ENCODE measurements at places on chromosomes 12 and 14.

DNA sequence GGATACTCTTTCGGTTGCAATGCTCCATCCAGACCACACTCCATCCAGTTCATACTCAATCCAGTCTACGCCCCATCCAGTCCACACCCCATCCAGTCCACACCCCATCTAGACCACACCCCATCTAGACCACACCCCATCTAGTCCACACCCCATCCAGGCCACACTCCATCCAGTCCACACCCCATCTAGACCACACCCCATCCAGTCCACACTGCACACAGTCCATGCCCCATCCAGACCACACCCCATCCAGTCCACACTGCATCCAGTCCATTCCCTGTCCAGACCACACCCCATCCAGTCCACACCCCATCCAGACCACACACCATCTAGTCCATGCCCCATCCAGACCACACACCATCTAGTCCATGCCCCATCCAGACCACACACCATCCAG is 116.0 kb upstream of the RTL1 start:
- no peak for DNase-seq

DNA sequence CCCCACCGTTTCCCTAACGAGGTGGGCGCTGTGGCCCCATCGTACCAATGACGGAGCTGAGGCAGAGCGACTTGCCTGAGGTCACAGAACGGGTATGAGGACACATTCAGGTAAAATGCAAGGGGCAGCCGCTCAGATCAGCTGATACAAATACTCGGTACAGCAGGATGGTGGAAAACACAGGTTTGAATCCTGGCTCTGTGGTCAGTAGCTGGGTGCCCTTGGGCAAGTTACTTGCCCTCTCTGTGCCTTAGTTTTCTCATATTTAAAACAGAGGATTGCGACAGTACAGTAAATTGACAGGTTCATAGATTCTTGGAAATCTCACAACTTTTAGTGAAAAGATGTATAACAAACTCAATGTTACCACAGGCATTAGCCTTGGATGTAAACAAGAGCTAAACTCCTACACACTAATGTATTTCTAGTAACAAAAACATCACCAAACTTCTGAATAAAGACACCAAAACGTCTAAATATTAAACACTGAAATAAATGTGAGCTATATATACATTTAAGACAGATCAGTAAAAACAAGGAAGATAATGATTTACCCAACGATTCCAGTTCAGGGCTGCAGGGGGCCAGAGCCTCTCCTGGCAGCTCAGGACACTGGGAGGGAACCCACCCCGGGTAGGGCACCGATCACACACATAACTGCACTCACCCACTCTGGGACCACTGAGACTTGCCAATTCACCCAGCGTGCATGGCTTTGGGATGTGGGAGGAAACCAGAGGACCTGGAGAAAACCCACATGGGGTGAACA is 128.4 kb downstream of the RBM19 start:
- no peak for DNase-seq

DNA sequence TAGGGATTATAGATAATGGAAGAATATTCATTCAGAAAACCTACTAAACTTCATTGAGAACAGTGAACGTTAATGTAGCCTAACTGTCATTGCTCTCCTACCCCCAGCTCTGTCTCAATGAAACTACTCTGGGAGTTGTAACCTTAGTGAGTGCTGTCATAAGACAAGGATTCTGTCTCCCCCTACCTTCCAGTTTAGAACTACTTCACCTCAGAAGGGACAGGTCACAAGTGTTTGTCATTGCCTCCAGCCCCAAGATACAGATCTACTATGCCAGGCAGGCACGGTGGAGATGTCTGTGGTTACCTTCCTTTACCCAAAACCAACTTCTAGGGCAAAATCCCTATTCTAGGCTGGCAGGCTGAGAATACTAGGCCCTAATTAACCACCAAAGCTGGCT is 833.1 kb upstream of the SEL1L start:
- no peak for DNase-seq

DNA sequence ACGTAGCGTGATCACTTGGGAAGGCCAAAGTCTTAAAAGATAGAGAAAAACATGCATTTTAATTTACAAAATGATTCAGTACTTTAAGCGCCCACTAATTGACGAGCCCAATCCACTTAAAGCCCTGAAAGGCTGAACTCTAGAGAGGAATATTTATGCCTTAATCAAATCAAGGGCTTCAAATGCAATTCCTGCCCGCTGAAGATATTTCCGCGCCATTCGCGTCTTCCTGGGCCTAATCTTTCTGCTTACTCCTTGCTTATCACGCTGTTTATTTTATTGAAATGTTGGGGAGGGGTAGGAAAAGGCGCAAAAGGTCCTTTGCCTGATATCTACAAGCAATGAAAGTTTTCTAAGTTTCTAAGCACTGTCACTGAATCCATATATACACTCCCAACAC is 4.0 kb downstream of the TBX3 start:
- no peak for DNase-seq

DNA sequence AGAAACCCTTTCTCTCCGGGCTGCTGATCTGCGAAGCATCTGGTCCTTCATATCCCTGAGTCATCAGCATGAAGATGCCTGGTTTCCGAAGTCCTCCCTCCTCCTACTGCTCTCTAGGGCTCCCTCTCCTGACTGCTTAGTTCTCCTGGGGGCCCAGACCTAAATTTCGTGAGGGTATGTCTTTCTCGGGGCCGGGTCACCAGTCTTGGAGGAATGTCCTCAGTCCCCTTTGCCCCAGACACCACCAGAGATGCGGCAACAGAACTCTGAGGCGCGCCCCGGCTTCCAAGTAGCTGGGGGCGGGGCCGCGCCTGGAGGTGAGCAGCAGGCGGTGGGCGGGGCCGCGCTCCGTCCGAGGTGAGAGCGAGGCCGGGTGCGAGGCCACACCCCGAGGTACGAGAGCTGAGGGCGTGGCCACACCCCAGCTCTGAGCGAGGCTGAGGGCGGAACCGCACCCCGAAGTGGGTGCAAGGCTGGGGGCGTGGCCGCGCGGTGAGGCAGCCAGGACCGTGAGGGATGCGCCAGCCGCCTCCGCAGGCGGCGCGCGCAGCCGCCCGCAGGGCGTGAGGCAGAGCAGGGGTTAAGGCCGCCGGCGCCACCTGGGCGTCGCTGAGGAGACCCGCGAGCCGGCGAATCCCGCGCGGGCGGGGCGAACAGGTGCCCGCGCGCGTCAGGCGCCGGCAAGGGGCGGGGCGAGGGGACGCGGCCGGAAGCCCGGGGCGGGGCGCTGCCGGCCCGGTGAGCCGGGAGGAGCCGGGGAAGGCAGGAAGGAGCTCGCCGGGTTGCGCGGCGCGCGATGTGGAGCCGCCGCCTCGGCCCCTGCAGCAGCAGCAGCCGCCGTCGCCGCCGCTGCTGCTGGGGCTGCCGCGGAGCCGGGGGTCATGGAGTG is at the start of gene BICDL1:
BICDL1 (plus strand) TSS at position 765 of the 889 bp plus-strand sequence. CDS start 633 bp downstream, outside the sequence.
- DNase-seq, result peak; percentile 76
